MCF 10A (cell line): ENCODE measurements at places on chromosomes 6 and 20.

DNA sequence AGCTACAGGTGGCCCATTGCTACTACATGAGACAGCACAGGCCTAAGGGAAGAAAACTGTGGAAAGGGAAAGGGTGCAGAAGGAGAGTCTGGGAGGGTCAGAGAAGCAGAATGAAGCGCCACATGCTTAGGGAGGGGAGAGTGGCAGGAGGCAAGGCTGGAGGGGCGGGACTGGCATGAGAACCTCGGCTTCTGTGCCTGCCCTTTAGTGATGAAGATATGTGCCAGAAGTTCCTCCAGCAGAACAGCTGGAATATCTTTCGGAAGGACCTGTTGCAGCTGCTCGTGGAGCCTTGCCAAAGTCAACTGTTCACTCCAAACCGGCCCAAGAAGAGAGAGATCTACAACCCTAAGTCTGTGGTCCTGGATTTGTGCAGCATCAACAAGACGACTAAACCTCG, 61.8 kb downstream of the CNBD2 start:
- peaks cover 12% of the 10 kb centered on the region for H3K27me3 ChIP-seq
- no peak overlapping the region for H3K27ac ChIP-seq
- no peaks in the 10 kb centered on the region for H3K4me1 ChIP-seq
- no peak overlapping the region for H3K4me3 ChIP-seq

GRCh38 chr6:142635130-142635529, 309.8 kb downstream of the HIVEP2 start:
- H3K4me1 ChIP-seq, result peaks cover 7% of the 10 kb centered on the region
- H3K36me3 ChIP-seq, result no peaks in the 10 kb centered on the region
- H3K4me3 ChIP-seq, result no peak overlapping the region
- H3K27me3 ChIP-seq, result peaks cover 8% of the 10 kb centered on the region

DNA sequence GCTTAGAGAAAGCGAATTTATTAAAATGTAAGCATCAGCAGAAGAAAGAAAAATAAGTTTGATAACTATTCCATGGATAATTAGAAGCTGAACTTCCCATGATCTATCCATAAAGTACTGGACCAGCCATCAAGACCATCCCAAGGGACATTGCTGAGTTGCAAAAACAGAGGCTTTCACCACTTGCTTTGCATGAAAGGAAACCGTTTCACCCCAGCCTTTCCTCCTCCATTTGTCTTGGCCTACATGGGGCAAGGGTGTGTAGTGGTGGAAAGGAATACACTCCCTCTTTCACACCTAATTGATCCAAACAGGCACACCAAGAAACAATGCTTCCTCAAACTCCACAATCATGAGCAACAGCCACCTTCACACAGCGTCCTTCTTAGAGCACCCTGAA, 10.4 kb downstream of the HIVEP2 start:
- peaks cover 24% of the 10 kb centered on the region for H3K4me1 ChIP-seq
- H3K27ac ChIP-seq, result no peak overlapping the region
- H3K4me3 ChIP-seq, result no peak overlapping the region
- DNase-seq, result no peak
- peaks cover 4% of the 10 kb centered on the region for H3K36me3 ChIP-seq

DNA sequence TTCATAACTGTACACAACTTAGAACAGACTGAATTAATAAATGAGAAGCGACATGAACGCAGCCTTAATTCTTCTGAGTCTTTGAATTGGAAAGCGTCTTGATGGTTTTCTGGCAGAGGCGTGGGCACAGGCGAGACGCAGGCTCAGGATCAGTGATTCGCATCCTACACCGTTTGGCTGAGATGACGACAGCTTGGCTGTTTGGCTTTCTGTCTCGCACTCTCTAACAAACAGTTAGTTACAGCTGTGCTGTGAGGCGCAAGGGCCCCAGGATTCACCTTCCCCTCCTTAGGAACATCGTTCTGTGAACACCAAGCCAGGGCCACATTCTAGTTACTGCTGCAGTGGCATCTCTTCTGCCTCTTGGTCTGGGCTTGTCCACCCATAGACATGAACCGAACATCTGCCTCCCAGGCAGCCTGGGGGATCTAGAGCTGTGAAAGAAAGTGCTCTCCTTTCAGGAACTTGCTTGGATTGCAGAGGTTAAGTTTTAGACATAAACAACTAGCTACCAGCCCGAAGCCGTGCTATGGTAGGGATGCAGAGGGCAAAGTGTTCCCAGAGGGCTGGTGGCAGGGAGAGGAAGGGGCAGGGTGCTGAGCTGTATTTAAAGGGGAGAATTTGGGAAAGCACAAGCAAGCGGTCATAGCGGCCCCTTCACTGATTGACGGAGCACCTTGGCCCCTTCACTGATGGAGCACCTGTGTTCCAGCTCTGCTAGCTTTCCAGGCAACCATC, 49.6 kb downstream of the TCP11 start:
- no peak overlapping the region for H3K27ac ChIP-seq
- DNase-seq, result no peak
- no peaks in the 10 kb centered on the region for H3K27me3 ChIP-seq
- H3K4me1 ChIP-seq, result peaks cover 7% of the 10 kb centered on the region
- H3K36me3 ChIP-seq, result peaks cover 18% of the 10 kb centered on the region

DNA sequence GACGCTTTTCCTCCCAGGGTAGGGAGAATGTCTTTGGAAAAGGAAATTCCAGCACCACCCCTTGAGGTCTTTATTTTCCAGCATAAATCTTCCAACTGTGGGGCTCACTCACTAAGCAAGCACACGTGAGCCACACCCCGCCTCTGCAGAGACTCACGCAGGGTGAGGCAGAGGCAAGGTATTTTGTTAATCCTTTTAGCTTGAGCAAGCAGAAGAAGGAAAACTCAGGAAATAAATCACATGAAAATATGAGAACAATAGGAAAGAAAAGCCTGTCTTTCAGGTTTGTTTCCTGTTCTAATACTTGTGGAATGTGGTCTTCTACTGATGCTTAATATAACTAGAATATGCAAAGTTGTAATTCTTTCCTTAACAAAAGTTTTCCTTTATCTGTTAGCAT, 4.1 kb upstream of the PHACTR2 start:
- DNase-seq, result peak; percentile 81
- no peaks in the 10 kb centered on the region for H3K36me3 ChIP-seq
- peak overlapping the region; percentile 12 for H3K4me3 ChIP-seq
- peak overlapping the region; percentile 59 for H3K27ac ChIP-seq
- peaks cover 36% of the 10 kb centered on the region for H3K4me1 ChIP-seq
